ENCODE measurements at places on chromosomes 1 and 21.

DNA sequence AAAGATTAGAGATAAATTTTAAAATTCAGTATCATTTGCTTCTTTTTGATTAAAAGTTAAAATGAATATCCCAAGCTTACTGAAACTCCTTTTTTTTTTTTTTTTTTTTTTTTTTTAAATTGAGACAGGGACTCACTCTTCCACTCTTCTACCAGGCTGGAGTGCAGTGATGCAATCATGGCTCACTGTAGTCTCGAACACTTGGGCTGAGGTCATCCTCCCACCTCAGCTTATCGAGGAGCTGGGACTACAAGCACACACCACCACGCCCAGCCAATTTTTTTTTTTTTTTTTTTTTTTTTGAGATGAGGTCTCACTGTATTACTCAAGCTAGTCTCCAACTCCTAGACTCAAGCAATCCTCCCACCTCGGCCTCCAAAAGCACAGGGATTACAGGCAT lies 92.1 kb upstream of the RGS18 start:
- no peak for DNase-seq

GRCh38 chr1:20183035-20183434 lies 2.9 kb upstream of the UBXN10 start:
- no peak for DNase-seq

GRCh38 chr21:37206496-37206895 lies 60.6 kb downstream of the VPS26C start:
- no peak for DNase-seq

DNA sequence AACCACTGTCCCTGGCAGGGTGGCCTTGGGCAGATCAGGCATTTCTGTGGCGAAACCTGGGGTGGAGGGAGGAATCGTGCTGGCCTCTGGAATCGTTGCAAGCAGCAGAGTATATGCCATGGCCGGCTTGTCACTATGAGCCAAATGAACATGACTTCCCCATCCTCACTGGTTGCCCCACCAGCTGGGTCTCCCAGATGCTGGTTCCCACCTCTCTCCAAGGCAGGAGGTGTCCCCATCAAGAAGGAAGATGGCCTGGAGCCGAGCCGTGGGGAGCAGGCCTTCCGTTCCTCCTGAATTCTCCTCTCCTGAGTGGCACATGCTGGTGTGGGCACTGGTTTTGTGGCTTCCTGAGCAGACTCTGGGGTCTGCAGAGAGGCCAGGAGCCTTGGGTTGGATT lies 60.2 kb upstream of the ACTRT2 start:
- DNase-seq, result no peak

GRCh38 chr1:80531182-80531581 lies 1269.6 kb upstream of the ADGRL2 start:
- no peak for DNase-seq

DNA sequence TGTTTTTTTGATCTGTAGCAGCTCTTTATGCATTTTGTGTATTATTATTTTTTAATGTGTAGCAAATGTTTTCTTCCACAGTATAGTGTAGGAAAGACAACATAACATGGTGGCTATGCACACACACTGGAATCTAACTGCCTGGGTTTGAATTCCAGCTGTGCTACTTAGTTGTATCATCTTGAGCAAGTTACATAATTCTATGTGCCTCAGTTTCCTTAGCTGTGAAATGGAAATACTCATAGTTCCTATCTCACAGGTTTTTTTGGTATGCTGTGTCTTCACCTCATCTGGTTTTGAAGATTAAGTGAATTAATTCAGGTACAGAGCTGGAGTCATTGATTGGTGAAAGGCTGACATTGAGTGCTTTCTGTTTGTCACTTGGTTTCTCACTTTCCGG lies 1.2 kb upstream of the IARS2 start:
- DNase-seq, result no peak

GRCh38 chr1:206836111-206836510 lies 29.3 kb upstream of the IL20 start:
- no peak for DNase-seq

- no peak for DNase-seq
Measured at GRCh38 chr1:54460861-54461387, 54.7 kb upstream of the SSBP3 start.

GRCh38 chr1:33872275-33872674 lies 8.4 kb downstream of the HMGB4 start:
- DNase-seq, result no peak

DNA sequence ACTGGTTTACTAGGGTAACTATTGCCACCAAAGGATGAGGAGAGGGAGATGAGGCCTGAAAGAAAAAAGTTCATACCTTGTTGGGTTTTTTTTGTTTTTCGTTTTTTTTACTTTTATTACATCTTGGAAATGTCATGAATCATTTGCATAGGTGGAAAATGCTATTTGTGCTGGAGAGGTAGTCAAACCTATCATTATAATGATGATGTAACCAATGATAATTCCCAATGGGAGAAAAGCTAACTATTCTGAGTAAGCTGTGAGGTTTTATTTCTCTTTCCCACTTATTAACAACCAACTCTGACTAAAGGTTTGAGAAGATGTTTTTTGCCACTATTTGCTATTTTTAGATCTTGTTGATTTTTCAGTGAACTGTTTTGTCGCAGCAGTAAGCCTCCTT lies 29.0 kb downstream of the SH3GLB1 start:
- no peak for DNase-seq

Measured in CMK (cell line).